ENCODE measurements at places on chromosomes 1 and 21. TPM values are rescaled to one million over a fixed set of nuclear protein-coding genes. Genes with fewer than 3 reads are reported as not detected.
A peak's percentile ranks its signal among the peaks of the same experiment; 100 is the strongest.

DNA sequence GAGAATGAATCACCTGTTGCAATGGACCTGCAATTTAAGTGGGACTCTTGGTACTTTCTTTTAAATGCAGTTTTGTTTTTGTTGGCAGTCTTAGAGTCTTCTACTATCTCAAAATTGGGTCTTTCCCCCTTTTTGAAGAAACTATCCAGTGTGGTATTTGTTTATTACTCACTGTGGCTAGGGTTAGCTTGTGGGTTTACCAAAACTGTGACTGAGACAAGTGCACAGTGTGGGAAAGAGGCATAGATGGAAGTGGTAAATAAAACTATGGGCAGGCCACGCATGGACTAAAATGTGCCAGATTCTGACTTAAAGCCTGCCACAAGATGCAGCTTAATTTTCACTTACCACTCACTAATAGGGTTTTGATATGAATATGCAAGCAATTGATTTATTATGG lies 1441.7 kb downstream of the PLA2G4A start:
- H3K27me3 ChIP-seq = no peaks in the 10 kb centered on the region
- no peaks in the 10 kb centered on the region for H3K4me1 ChIP-seq
- H3K4me3 ChIP-seq = no peak overlapping the region
- no peaks in the 10 kb centered on the region for H3K36me3 ChIP-seq
- H3K27ac ChIP-seq = no peak overlapping the region
- no peak for DNase-seq

Gene YOD1
- 7.1 TPM for total RNA-seq

DNA sequence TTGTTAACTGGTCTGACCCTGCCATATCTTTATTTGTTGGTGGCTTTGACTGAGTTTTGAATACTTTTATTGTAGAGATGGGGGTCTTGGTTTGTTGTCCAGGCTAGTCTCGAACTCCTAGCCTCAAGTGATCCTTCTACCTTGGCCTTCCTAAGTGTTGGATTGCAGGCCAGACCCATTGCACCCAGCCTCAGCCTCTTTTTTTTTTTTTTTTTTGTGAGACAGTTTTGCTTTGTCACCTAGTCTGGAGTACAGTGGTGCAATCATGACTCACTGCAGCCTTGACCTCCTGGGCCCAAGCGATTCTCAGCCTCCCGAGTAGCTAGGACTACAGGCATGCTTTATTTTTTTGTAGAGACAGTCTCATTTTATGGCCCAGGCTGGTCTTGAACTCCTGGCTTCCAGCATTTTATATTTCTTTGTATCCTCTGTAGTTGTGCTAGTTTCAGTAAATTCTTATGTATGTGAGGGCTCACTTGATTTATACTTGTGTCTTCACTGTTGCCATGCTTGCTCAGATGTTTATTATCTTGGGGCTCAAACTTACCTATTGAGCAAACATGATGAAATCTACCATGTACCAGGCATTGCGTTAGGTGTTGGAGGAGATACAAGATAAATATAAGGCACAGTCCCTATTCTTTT lies 24.1 kb downstream of the THRAP3 start:
- no peaks in the 10 kb centered on the region for H3K36me3 ChIP-seq
- no peak overlapping the region for H3K4me3 ChIP-seq
- H3K27ac ChIP-seq = peak overlapping the region; percentile 63
- H3K27me3 ChIP-seq = no peaks in the 10 kb centered on the region

DNA sequence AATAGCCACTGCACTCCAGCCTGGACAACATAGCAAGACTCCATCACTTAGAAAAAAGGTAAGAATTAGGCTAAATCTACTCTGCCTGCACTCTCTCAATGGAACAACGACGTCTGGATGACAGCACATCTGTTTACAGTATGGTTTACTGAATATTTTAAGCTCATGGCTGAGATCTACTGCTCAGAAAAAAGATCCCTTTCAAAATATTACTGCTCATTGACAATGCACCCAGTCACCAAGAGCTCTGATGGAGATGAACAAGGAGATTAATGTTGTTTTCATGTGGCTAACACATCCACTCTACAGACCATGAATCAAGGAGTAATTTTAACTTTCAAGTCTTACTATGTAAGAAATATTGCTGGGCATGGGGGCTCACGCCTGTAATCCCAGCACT lies 58.0 kb downstream of the SLC27A3 start:
- H3K4me1 ChIP-seq = no peaks in the 10 kb centered on the region
- no peak overlapping the region for H3K4me3 ChIP-seq
- no peaks in the 10 kb centered on the region for H3K27me3 ChIP-seq
- H3K36me3 ChIP-seq = no peaks in the 10 kb centered on the region

Gene GPR153
- total RNA-seq = 5.4 TPM

- no peak overlapping the region for H3K4me3 ChIP-seq
- H3K27me3 ChIP-seq = no peaks in the 10 kb centered on the region
- H3K27ac ChIP-seq = no peak overlapping the region
- no peak for DNase-seq
- peaks cover 56% of the 10 kb centered on the region for H3K36me3 ChIP-seq
Observed at GRCh38 chr1:183543619-183544204, 46.5 kb downstream of the NCF2 start.

DNA sequence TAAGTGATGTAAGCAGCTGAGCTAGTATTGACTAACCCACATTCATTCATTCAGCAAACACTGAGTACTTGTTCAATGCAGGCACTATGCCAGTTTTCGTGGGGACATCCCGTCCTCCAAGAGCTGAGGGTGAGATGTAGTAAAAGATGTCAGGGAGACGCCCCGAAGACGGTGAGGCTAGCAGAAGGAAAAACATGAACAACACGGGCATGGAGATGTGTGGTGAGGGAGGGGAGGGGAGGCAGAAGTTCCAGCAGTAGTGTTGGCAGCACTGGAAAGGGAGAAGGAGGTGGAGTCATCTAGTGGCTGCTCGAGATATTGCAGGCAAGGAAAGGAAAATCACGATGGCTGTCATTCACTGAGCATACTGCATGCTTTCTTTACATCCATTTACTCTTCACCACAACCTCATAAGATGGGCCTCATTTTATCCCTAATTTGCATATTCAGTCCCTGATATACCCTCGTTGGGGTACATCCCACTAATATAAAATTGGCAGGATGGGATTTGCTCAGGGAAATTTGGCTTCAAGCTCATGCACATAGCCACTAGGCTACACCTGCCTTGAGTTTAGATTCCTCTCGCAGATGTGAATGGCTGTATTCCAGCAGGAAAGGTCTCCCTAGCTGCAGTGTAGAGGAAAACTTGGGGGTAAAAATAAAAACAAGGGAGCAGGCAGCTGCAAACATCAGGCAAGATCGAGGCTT lies 14.5 kb downstream of the PDZK1IP1 start:
- no peaks in the 10 kb centered on the region for H3K36me3 ChIP-seq
- H3K4me1 ChIP-seq = peaks cover 11% of the 10 kb centered on the region
- no peak overlapping the region for H3K4me3 ChIP-seq
- no peaks in the 10 kb centered on the region for H3K27me3 ChIP-seq
- no peak overlapping the region for H3K27ac ChIP-seq
- DNase-seq = no peak

DNA sequence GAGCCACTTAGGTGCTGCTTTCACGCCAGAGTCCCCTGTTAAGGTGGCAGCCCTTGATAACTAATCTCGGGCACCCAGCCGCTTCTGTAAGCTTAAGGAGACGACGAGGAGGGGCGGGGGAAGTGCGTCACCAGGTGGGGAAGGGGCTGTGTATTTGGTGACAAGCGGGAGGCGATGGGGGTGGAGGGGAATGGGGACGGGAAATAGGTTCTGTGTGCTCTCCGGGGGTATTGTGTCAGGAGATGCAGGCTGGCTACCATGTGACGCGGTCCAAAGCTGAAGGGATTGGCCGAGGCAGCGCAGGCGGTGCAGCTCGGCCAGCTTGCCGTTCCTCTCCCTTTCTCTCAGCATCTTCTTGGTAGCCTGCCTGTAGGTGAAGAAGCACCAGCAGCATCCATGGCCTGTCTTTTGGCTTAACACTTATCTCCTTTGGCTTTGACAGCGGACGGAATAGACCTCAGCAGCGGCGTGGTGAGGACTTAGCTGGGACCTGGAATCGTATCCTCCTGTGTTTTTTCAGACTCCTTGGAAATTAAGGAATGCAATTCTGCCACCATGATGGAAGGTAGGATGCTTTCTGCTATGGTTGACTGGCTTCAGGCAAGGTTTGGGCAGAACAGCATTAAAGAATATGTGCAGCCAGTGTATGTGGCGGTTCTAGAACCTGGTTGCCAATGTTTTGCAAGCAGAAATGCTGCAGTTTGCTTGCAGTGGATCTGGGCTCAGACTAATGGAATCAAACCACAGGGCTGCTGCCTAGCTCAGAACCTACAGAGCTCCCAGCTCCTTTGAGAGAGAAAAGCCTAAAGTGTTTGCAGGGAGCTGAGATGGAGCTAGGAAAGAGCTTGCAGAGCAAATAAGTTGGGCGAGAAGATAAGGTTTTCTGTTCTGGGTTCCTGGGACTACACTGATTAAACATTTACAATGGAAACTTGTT lies at the start of gene SGIP1:
SGIP1 (plus strand) TSS at position 350 of the 937 bp plus-strand sequence; CDS start at position 556, 206 bp downstream.
- no peaks in the 10 kb centered on the region for H3K36me3 ChIP-seq
- H3K4me1 ChIP-seq = peaks cover 11% of the 10 kb centered on the region
- H3K4me3 ChIP-seq = peak within 1 kb of the TSS; percentile 49
- peak within 1 kb of the TSS; percentile 67 for H3K27ac ChIP-seq

DNA sequence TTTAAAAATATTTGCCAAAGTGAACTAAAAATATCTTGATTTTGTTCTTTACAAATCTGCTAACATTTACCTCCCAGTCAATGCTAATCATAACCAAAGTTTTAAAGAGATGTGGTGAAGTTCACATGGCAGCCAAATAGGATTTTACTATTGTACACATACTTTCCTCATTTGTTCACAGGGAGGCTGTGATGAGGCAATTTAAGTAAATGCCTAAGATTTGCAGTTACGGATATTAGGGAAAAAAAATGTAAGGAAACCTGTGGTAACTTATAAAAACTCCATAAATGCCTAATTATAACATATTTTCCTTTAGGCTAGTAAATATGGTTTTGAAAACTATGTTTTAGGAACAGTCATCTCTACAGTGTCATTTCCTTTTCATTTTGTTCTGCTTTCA lies 32.4 kb downstream of the RGS5 start:
- H3K36me3 ChIP-seq = no peaks in the 10 kb centered on the region
- H3K27me3 ChIP-seq = no peaks in the 10 kb centered on the region
- no peak overlapping the region for H3K27ac ChIP-seq
- H3K4me1 ChIP-seq = peaks cover 64% of the 10 kb centered on the region

DNA sequence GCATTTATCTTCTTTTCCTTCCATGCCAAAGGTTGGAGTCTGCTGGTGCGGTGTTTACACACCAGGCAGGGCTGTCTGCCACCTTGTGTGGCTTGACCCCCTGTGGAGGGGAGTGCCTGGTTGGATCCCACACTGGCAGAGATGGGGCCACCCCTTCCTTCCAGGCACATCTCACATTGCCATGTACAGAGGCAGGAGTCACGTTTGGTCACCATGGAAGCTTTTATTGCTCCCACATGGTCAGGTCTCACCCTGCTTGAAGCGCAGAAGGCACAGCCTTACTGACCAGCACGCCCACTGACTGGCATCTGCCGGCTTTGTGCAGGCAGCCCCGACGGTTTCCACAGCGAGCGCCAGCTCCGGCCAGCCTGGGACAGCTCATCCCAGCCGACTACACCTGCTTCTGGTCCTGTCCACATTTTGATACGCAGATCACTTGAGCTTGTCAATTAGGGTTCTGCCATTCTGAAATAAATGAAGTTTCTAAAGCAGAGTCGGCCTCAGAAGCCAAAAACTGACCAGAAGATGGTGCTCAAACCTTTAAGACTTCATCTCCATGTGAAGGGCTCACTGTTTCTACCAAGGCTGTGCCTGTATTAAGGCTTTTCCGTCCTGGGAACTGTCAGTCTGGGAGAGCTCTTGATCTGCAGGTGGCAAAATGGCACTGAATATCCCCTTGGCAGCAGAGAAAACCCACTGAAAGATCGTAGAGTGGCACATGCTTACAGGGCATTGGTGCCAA lies 35.6 kb upstream of the EPHA8 start:
- no peak overlapping the region for H3K27ac ChIP-seq
- H3K27me3 ChIP-seq = no peaks in the 10 kb centered on the region
- peaks cover 32% of the 10 kb centered on the region for H3K4me1 ChIP-seq

DNA sequence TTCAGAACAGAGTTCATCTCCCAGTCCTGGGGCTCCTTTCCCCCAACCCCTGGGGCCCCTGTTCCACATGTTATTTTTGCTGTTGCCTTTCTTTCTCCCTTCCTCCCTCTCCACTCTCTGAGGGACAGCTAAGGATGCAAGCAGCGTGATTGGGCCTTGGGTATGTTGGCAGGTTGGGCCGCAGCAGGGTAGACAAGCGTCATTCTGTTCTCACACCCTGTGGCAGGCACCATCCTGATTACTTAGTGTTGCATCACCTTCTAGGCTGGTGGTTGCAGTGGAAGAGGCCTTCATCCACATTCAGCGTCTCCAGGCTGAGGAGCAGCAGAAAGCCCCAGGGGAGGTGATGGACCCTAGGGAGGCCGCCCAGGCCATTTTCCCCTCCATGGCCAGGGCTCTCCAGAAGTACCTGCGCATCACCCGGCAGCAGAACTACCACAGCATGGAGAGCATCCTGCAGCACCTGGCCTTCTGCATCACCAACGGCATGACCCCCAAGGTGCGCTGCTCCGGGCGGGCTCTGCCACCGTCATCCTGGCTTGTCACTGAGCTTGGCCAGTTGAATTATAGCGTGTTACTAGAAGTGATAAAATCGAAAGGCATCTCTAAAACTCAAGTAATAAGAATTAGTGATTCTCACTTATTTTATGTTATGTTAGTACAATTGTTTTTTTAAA lies 43.4 kb downstream of the VANGL1 start:
- peaks cover under 1% of the 10 kb centered on the region for H3K4me1 ChIP-seq
- H3K27ac ChIP-seq = no peak overlapping the region
- no peaks in the 10 kb centered on the region for H3K27me3 ChIP-seq
- H3K4me3 ChIP-seq = no peak overlapping the region
- no peak for DNase-seq
- peaks cover 14% of the 10 kb centered on the region for H3K36me3 ChIP-seq

DNA sequence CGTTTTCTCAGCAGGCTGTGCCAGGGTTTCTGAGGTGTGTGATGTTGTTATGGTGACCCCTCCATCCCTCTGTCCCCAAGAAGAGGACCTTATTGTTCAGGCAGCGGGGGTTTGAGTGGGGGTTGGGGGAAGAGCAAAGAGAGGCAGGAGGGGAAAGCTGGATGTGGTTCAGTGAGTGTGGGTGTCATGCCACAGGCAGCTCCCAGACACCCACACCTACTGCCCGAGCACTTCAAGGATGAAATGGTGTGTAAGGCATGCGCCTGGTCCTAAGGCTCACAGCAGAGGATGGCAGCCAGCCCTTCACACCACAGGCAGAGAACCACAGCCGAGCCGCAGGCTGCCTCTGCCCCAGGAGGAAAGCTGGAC lies 49.9 kb upstream of the STUM start:
- no peak overlapping the region for H3K4me3 ChIP-seq
- no peaks in the 10 kb centered on the region for H3K36me3 ChIP-seq
- DNase-seq = no peak
- no peak overlapping the region for H3K27ac ChIP-seq
- H3K4me1 ChIP-seq = no peaks in the 10 kb centered on the region

DNA sequence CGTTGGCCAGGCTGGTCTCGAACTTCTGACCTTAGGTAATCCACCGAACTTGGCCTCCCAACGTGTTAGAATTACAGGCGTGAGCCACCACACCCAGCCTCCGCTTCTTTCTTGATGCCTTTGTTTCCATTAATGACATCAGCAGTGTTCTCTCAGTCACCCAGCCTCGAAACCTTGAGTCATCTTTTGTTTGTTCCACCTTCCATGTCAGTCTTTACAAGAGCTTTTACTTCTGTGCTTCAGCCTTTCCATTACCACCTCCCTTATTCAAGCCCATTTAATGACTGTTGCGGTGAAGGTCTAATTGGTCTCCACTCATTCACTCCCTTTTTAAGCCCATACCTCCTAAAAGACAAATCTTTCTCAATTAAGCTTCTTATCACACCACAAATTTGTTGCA lies 146.6 kb upstream of the ADGRL2 start:
- no peak overlapping the region for H3K27ac ChIP-seq
- DNase-seq = no peak
- no peak overlapping the region for H3K4me3 ChIP-seq

Gene PRAMEF7
- total RNA-seq = not detected

Data from sigmoid colon (tissue), 7 donors.